ENCODE measurements at places on chromosomes 1 and 21. TPM values are rescaled to one million over a fixed set of nuclear protein-coding genes. Genes with fewer than 3 reads are reported as not detected.

DNA sequence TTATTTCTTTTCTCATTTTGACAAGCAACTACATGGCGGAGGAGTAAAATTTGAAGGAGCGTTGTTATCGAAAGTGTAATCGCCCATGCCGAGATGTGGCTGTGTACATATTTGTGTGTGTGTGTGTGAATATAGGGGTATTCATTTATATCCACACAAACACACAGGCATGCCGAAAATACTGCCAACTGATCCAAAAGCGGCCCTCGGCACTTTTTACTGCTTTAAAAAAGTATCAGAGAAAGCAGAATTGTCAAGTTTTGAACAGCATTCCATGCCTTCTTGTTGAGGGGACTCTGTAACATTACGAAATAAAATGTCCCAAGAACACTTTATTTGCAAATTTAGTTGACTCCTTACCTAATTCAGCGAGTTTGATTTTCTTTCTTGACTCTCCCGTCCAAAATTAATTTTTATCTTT lies 1.1 kb downstream of the PBX1 start:
- peaks cover 6% of the 10 kb centered on the region for H3K4me1 ChIP-seq
- no peaks in the 10 kb centered on the region for H3K27me3 ChIP-seq
- H3K36me3 ChIP-seq, result no peaks in the 10 kb centered on the region
- H3K4me3 ChIP-seq, result no peak overlapping the region

The ZNF593OS gene
- total RNA-seq, result not detected

- DNase-seq, result no peak
- no peaks in the 10 kb centered on the region for H3K36me3 ChIP-seq
- no peaks in the 10 kb centered on the region for H3K4me1 ChIP-seq
- no peak overlapping the region for H3K4me3 ChIP-seq
- H3K27ac ChIP-seq, result no peak overlapping the region
These were observed 617.1 kb upstream of the PTBP2 start for GRCh38 chr1:96104506-96104905.

The STXBP3 gene
- total RNA-seq, result 92.5 TPM

The SUSD4 gene
- total RNA-seq, result 2.9 TPM

GRCh38 chr1:107344836-107345235 lies 204.0 kb downstream of the NTNG1 start:
- H3K27me3 ChIP-seq, result no peaks in the 10 kb centered on the region
- H3K36me3 ChIP-seq, result no peaks in the 10 kb centered on the region
- H3K4me3 ChIP-seq, result no peak overlapping the region
